T-helper 2 cell treated with Interferon-gamma antibody and Interleukin-4, amounts not matched to agents 5 μg/mL and 100 μg/mL, for 36 hours (primary cell): ENCODE measurements at places on chromosomes 13 and 19.

DNA sequence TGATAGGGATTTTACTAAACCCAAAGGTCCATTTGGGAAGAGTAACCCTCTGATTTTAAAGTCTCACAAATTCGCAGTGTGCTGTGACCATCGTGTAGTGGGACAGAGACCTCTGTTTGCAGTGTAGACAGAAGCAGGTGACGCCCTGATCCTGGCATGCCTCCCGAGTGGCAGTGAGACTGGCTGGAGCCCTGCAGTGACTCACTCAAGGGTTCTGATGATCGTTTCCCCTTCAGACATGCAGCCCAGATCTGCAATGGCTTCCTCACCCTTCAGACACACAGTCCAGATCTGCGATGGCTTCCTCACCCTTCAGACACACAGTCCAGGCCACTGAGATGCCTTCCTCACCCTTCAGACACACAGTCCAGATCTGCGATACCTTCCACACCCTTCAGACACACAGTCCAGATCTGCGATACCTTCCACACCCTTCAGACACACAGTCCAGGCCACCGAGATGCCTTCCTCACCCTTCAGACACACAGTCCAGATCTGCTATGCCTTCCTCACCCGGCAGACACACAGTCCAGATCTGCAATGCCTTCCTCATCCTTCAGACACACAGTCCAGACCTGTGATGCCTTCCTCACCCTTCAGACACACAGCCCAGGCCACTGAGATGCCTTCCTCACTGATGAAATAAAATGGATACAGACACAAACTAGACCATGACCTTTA lies 125.2 kb downstream of the ATP11A start:
- H3K27ac ChIP-seq = no peak overlapping the region
- no peaks in the 10 kb centered on the region for H3K27me3 ChIP-seq
- H3K36me3 ChIP-seq = peaks cover 59% of the 10 kb centered on the region
- H3K4me3 ChIP-seq = no peak overlapping the region

GRCh38 chr19:34989298-34989697 lies 10.8 kb upstream of the GRAMD1A start:
- H3K27ac ChIP-seq = no peak overlapping the region
- peaks cover 17% of the 10 kb centered on the region for H3K4me1 ChIP-seq
- H3K36me3 ChIP-seq = no peaks in the 10 kb centered on the region
- no peak overlapping the region for H3K4me3 ChIP-seq
- no peaks in the 10 kb centered on the region for H3K27me3 ChIP-seq
- no peak for DNase-seq

DNA sequence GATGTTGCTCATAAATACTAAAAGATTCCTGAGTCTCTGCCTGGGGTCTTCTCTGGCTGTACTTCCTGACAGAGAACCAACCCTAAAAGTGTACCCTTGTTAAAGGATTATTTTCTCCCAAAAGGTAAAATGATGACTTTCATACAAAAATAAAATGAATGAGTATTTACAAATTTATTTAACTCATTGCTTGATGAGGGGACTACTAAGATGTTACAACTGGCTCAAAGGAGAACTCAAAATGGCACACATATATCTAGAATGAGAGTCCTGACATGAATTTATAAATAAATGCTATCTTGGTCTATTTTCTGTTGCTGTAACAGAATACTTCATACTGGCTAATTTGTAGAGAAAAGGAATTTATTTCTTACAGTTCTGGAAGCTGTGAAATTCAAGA lies 30.5 kb downstream of the STOML3 start:
- H3K27me3 ChIP-seq = no peaks in the 10 kb centered on the region
- no peak overlapping the region for H3K4me3 ChIP-seq
- no peaks in the 10 kb centered on the region for H3K36me3 ChIP-seq
- H3K27ac ChIP-seq = no peak overlapping the region
- DNase-seq = no peak

- no peak for DNase-seq
- H3K36me3 ChIP-seq = peaks cover 26% of the 10 kb centered on the region
- H3K27ac ChIP-seq = no peak overlapping the region
- H3K4me1 ChIP-seq = peaks cover 6% of the 10 kb centered on the region
These were observed 5.1 kb downstream of the ZNF599 start for GRCh38 chr19:34767951-34768350.

- H3K27me3 ChIP-seq = peaks cover 30% of the 10 kb centered on the region
- peaks cover 2% of the 10 kb centered on the region for H3K4me1 ChIP-seq
- DNase-seq = no peak
- no peak overlapping the region for H3K4me3 ChIP-seq
- no peaks in the 10 kb centered on the region for H3K36me3 ChIP-seq
- no peak overlapping the region for H3K27ac ChIP-seq
These were observed 1.5 kb downstream of the CERS1 start for GRCh38 chr19:18894254-18895037.

DNA sequence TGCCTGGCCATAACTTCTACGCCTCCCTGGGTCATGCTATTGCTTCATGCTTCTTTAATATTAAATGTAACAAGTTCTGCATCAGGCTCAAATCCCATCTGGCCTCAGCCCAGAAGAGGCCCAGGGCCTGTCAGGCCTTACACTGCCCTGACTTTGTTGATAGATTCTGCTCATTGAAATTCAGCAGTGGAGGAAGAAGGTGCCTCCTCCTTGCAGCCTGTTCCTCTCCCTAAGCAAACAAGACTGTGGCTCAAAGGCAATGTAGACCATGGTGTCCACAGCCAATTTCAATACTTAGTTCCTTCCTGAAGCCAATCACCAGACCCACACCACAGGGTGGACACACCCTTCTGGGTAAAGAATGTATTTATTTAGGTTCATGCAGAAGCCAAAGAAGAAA lies 59.4 kb downstream of the LACC1 start:
- H3K4me3 ChIP-seq = no peak overlapping the region
- no peaks in the 10 kb centered on the region for H3K27me3 ChIP-seq
- no peaks in the 10 kb centered on the region for H3K4me1 ChIP-seq
- DNase-seq = no peak
- H3K36me3 ChIP-seq = no peaks in the 10 kb centered on the region

DNA sequence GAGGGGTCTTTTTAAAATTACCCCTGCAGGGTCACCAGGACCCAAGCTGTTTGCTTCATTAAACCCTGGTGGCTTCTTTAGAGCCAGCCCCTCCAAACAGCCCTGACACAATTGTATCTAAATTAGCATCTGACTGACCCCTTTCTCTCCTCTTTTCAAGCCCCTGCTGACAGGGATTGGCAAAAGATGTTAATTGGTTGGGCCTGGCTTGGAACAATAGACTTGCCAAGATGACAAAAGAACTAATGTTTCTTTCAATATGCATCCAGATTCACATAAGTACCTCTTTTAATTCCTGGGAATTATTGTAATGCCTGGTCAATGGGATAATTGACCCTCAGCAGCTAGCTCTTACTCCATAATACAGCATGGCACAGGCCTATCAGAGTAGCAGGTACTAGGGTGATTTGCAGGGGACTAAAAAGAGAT lies 140.8 kb downstream of the SHISA2 start:
- no peak for DNase-seq
- no peak overlapping the region for H3K27ac ChIP-seq
- H3K4me3 ChIP-seq = no peak overlapping the region
- H3K36me3 ChIP-seq = no peaks in the 10 kb centered on the region
- H3K27me3 ChIP-seq = peaks cover 10% of the 10 kb centered on the region
- no peaks in the 10 kb centered on the region for H3K4me1 ChIP-seq

- H3K27ac ChIP-seq = no peak overlapping the region
- no peaks in the 10 kb centered on the region for H3K4me1 ChIP-seq
- no peak overlapping the region for H3K4me3 ChIP-seq
- no peaks in the 10 kb centered on the region for H3K27me3 ChIP-seq
- no peaks in the 10 kb centered on the region for H3K36me3 ChIP-seq
These were observed 127.8 kb upstream of the SPACA7 start for GRCh38 chr13:112248406-112248760.

- no peaks in the 10 kb centered on the region for H3K27me3 ChIP-seq
- no peak overlapping the region for H3K4me3 ChIP-seq
- peaks cover 34% of the 10 kb centered on the region for H3K4me1 ChIP-seq
- peaks cover 68% of the 10 kb centered on the region for H3K36me3 ChIP-seq
- H3K27ac ChIP-seq = no peak overlapping the region
- no peak for DNase-seq
These were observed 22.0 kb downstream of the SAE1 start for GRCh38 chr19:47152632-47153031.

GRCh38 chr13:67134417-67135129 lies 95.6 kb downstream of the PCDH9 start:
- H3K4me3 ChIP-seq = peak overlapping the region; percentile 54
- no peaks in the 10 kb centered on the region for H3K36me3 ChIP-seq
- no peaks in the 10 kb centered on the region for H3K27me3 ChIP-seq
- no peaks in the 10 kb centered on the region for H3K4me1 ChIP-seq

DNA sequence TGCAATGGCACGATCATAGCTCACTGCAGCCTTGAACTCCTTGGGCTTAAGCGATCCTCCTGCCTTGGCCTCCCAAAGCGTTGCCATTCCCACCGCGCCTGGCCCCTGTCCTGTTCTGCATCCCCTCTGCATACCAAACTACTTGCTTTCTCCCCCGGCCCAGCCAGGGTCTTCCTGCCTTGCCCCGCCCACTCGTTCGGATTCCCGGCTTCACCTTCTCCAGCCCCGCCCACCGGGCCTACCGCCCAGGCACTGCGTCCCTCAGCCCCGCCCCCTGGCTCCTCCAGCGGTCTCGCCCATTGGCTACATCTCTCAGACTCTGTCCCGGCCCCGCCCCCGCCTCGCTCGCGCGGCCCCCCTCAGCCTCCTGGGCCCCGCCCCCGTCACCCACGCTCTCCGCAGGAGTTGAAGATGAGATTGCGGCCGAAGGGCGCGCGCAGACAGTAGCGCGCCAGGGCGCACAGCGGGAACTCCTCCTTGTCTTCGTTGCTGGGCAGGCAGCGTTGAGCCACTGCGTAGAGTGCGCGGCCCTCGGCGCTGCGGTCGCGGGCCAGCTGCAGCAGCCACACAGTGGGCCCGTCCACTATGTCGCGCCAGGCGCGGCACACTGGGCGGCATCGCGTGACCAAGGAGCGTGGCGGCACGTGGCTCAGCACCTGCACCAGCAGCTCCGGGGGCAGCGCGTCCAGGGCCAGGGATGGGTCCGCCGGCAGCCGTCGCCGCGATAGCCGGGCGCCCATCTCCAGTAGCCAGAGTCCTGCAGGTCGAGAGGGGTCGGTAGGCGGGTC lies 19.0 kb downstream of the MRPS12 start:
- peak; percentile 86 for DNase-seq
- no peaks in the 10 kb centered on the region for H3K36me3 ChIP-seq
- peaks cover 23% of the 10 kb centered on the region for H3K27me3 ChIP-seq
- no peak overlapping the region for H3K27ac ChIP-seq
- peak overlapping the region; percentile 64 for H3K4me3 ChIP-seq

DNA sequence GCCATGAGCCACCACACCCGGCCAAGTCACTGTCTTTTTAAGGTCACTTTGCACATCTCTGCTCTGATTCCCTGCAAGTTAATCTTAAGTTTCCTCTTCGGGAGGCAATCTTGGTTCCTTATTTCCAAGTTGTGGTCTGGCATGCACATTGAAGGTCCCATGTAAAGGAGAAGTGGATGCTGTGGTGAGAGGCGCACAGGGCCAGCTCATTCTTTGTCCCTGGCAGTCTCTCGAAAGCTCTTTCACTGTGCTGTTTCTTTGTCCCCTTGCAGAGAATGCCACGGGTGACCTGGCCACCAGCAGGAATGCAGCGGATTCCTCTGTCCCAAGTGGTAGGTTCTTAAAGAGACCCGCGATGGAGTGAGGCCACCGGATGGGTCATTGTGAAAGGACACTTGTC lies 16.4 kb upstream of the C19orf33 start:
- no peak overlapping the region for H3K27ac ChIP-seq
- DNase-seq = no peak
- no peak overlapping the region for H3K4me3 ChIP-seq
- peaks cover 22% of the 10 kb centered on the region for H3K36me3 ChIP-seq
- no peaks in the 10 kb centered on the region for H3K27me3 ChIP-seq
- peaks cover 4% of the 10 kb centered on the region for H3K4me1 ChIP-seq

DNA sequence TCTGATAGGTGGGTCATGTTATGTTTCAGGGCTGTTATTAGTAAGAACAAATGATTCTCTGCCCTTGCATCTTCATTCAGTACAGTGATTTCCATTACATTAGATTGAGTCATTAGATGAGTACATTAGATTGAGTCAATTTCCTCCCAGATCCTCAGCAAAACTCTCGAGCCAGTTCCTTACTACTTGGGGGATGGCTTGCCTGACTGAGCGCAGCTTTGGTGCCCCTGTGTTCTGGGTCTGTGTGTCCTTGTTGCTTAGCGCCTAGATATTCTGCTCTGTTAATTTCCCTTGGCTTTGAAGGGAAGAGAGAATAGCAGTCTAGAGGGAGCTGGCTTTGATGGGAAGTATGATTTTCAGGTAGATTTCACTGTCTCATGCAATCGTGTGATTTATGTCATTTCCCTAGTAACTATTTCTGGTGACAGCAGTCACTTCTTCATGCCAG lies 19.1 kb upstream of the SCEL start:
- no peaks in the 10 kb centered on the region for H3K36me3 ChIP-seq
- H3K4me3 ChIP-seq = no peak overlapping the region
- H3K4me1 ChIP-seq = peaks cover 1% of the 10 kb centered on the region
- DNase-seq = no peak
- no peak overlapping the region for H3K27ac ChIP-seq
- H3K27me3 ChIP-seq = peaks cover 8% of the 10 kb centered on the region

GRCh38 chr13:50080911-50081678 lies 65.9 kb downstream of the KCNRG start:
- peaks cover 39% of the 10 kb centered on the region for H3K4me1 ChIP-seq
- H3K4me3 ChIP-seq = peak overlapping the region; percentile 97
- H3K36me3 ChIP-seq = peaks cover 43% of the 10 kb centered on the region
- H3K27ac ChIP-seq = peak overlapping the region; percentile 99
- H3K27me3 ChIP-seq = no peaks in the 10 kb centered on the region
- peak; percentile 58 for DNase-seq

GRCh38 chr13:76953968-76954367 lies 5.7 kb downstream of the ACOD1 start:
- no peaks in the 10 kb centered on the region for H3K27me3 ChIP-seq
- DNase-seq = no peak
- no peak overlapping the region for H3K4me3 ChIP-seq
- no peak overlapping the region for H3K27ac ChIP-seq
- no peaks in the 10 kb centered on the region for H3K4me1 ChIP-seq

- no peak for DNase-seq
- H3K4me3 ChIP-seq = no peak overlapping the region
- no peaks in the 10 kb centered on the region for H3K27me3 ChIP-seq
- H3K27ac ChIP-seq = no peak overlapping the region
- H3K36me3 ChIP-seq = no peaks in the 10 kb centered on the region
- H3K4me1 ChIP-seq = no peaks in the 10 kb centered on the region
These were observed 356.9 kb upstream of the TSHZ3 start for GRCh38 chr19:31706131-31706530.

GRCh38 chr13:42836930-42837690 lies 55.7 kb downstream of the FAM216B start:
- H3K4me1 ChIP-seq = peaks cover 3% of the 10 kb centered on the region
- H3K27ac ChIP-seq = no peak overlapping the region
- H3K36me3 ChIP-seq = no peaks in the 10 kb centered on the region
- H3K27me3 ChIP-seq = peaks cover 14% of the 10 kb centered on the region

- no peak for DNase-seq
- H3K27me3 ChIP-seq = no peaks in the 10 kb centered on the region
- no peak overlapping the region for H3K4me3 ChIP-seq
These were observed 70.8 kb upstream of the GPR12 start for GRCh38 chr13:26831336-26831908.
